ENCODE measurements at places on chromosomes 12 and 14. TPM values are rescaled to one million over a fixed set of nuclear protein-coding genes. Genes with fewer than 3 reads are reported as not detected.

The CLEC2A gene
- not detected for total RNA-seq

The TSPAN11 gene
- total RNA-seq = 9.6 TPM

DNA sequence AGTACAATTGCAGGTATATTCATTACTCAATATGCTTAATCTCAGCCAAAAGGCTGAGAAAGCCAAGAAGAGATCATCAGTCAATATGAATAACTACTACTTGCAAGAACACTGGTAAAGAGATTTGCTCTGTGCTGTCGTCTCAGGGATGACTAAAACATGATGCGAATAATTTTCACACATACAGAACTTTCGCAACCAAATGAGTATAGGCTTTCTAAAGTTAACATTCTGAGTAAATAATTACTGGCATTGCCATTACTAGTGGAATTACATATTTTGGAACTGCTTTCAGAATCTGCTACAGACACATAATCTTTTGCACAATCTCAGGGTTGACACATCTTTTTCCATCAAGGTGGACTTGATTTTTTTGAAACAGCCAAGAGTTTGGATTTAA is 24.7 kb downstream of the NCKAP1L start:
- H3K27me3 ChIP-seq = peaks cover 35% of the 10 kb centered on the region
- no peaks in the 10 kb centered on the region for H3K4me1 ChIP-seq
- no peak overlapping the region for H3K4me3 ChIP-seq
- no peaks in the 10 kb centered on the region for H3K36me3 ChIP-seq

GRCh38 chr12:3182426-3182825 is 105.2 kb downstream of the TSPAN9 start:
- peaks cover 4% of the 10 kb centered on the region for H3K4me1 ChIP-seq
- no peak for DNase-seq
- H3K27ac ChIP-seq = no peak overlapping the region
- H3K4me3 ChIP-seq = no peak overlapping the region
- no peaks in the 10 kb centered on the region for H3K36me3 ChIP-seq
- no peaks in the 10 kb centered on the region for H3K27me3 ChIP-seq

The PRICKLE1 gene
- 25.9 TPM for total RNA-seq

The LRRC9 gene
- 0.13 TPM for total RNA-seq

DNA sequence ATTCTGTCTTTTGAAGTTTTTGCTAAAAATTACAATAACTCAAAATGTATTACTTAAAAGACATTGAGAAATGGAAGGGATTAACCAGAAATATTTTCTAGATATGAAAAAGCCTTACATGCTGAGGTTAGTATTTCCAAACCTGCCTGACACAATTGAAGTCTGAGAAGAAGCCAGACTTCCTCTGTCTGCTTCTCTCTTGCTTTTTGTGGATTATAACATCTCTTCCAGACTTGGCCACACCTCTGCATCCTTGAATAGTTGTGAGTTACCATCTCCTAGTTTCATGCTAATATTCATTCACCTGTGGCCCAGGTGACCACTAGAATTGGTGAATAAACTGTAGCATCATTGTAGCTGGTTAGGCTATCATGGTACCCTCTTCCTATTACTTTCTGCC is 497.6 kb downstream of the SLC16A7 start:
- H3K27me3 ChIP-seq = no peaks in the 10 kb centered on the region
- H3K36me3 ChIP-seq = no peaks in the 10 kb centered on the region
- DNase-seq = no peak

DNA sequence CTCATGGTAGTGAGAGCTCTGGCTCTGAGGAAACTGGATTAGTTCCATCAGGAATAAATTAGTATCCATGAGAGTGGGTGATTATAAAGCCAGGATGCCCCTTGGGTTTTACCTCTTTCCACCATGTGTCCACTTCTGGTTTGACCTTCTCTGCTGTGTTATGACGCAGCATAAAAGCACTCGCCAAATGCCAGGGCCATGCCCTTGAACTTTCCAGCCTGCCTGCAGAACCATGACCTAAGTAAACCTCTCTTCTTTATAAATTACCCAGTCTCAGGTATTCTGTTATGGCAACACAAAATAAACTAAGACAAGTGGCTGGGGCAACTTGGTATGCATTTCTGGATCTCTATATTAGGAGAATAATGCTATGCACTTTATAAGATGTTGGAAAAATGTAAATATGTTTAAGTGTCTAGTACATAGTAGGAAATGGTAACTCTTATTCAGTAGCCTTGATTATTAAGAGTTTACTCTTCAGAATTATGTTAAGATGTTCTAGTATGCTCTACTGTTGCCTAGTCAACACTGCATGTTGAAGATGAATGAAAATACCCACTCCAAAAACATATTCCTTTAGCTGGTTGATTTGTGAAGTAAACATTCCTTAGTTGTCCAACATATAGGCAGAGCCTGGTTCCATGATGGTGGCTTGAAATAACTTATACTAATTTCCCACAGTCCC is 455.6 kb upstream of the TMPO start:
- H3K27me3 ChIP-seq = no peaks in the 10 kb centered on the region
- H3K27ac ChIP-seq = no peak overlapping the region
- peaks cover 6% of the 10 kb centered on the region for H3K4me1 ChIP-seq
- DNase-seq = no peak
- no peak overlapping the region for H3K4me3 ChIP-seq
- H3K36me3 ChIP-seq = no peaks in the 10 kb centered on the region

DNA sequence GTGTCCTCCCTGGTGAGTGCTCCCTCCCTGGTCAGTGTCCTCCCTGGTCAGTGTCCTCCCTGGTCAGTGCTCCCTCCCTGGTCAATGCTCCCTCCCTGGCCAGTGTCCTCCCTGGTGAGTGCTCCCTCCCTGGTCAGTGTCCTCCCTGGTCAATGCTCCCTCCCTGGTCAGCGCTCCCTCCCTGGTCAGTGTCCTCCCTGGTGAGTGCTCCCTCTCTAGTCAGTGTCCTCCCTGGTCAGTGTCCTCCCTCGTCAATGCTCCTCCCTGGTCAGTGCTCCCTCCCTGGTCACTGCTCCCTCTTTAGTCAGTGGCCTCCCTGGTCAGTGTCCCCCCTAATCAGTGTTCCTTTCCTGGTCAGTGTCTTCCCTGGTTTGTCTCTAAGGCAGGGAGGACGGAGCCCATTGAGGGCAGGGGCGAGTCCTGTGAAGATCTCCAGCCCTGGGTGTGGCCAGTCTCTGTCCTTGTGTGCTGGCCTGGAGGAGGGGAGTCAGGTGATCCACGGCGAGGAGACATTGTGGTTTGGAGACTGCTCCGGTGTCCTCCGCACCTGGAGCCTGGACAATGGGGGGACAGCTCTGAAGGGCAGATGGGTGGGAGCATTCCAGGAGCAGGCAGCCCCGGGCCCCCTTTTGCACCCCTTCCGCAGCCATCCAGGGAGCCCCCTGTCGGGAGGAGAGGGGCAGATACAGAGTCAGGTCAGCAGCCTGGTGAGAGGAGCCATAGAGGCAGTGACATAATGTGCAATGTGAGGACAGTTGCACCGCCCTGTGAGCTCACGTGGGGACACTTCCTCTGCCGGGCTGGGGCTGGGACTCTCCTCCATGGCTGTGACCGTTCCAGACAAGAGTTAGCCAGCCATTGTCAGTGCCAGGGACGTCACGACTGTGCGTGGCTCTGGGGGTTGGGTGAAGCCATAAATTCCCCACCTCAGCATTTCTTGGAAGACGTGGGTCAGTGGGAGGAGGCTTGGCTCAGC is 93.4 kb downstream of the ADGRD1 start:
- H3K4me1 ChIP-seq = no peaks in the 10 kb centered on the region
- H3K27ac ChIP-seq = no peak overlapping the region
- no peak for DNase-seq
- no peak overlapping the region for H3K4me3 ChIP-seq

DNA sequence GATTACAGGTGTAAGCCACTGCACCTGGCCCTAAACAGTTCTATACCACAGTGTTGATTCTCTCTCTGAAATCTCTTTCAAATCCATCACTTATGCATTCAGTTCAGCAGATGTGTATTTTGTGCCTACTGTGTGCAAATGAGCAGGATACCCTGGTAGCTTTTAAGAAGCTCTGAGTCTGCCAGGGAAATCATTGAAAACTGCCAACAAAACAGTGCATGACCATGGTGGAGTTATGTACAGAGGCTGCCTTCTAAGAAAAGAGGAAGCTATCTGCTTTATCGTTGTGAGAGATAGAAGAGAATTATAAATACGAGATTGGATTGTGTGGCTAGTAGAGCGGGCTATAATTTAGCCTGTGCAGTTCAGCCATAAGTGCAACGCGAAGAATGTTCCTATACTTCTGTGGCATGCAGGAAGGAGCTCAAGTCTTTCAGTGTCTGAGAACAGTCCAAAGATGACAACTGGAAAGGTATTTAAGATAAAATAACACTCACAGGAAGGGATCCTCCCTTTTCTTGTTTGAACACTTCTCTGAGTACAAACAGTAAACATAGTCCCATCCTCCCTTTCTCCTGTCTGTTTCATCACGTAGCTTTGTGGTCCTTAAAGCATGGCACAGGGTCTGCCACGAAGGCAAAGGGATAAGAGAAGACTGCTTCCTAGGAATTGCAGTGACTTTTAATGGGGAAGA is 4.3 kb downstream of the DIP2B start:
- DNase-seq = no peak
- H3K36me3 ChIP-seq = no peaks in the 10 kb centered on the region
- H3K27ac ChIP-seq = peak overlapping the region; percentile 57
- no peak overlapping the region for H3K4me3 ChIP-seq

The RPGRIP1 gene
- not detected for total RNA-seq

DNA sequence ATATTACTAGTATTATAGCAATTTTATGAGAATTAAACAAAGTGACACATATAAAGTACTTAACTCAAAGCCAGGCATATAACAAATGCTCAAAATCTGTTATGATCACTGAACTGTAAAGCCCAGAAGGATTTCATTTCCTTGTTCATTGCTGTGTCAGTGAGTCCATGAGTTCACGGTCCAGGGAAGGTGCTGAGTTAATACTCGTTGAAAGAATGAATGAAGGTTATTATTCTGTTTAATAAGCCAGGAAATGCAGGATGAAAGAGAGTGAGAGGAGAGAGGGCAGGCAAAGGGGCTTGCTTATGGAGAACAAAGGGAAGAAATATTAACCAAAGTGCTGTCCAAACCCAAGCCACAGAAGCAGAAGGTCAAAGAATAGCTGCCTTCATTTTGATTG is 40.2 kb upstream of the NT5DC3 start:
- H3K27me3 ChIP-seq = no peaks in the 10 kb centered on the region
- no peaks in the 10 kb centered on the region for H3K4me1 ChIP-seq
- DNase-seq = no peak
- H3K4me3 ChIP-seq = no peak overlapping the region

The DAO gene
- 0.90 TPM for total RNA-seq

DNA sequence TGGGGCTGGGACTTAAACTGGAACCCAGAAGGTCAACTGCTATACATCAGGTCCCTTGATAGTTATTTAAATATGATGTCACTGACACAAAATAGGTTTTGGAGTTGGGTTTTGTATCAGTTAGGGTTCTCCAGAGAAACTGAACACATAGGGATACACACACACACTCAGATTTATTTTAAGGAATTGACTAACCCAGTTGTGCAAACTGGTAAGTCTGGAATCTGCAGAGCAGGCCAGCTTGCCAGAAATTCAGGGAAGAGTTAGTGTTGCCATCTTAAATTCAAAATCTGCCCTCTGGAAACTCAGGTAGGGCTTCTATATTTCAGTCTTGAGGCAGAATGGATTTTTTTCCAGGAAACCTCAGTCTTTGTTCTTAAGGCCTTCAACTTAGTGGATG is 36.9 kb downstream of the MAPK1IP1L start:
- DNase-seq = no peak
- no peaks in the 10 kb centered on the region for H3K36me3 ChIP-seq
- H3K4me3 ChIP-seq = no peak overlapping the region
- no peak overlapping the region for H3K27ac ChIP-seq
- no peaks in the 10 kb centered on the region for H3K27me3 ChIP-seq

- no peaks in the 10 kb centered on the region for H3K27me3 ChIP-seq
- H3K4me1 ChIP-seq = peaks cover 10% of the 10 kb centered on the region
- H3K27ac ChIP-seq = no peak overlapping the region
- DNase-seq = no peak
These were observed 11.5 kb upstream of the EID3 start for GRCh38 chr12:104291867-104292524.

The WSCD2 gene
- 4.2 TPM for total RNA-seq

DNA sequence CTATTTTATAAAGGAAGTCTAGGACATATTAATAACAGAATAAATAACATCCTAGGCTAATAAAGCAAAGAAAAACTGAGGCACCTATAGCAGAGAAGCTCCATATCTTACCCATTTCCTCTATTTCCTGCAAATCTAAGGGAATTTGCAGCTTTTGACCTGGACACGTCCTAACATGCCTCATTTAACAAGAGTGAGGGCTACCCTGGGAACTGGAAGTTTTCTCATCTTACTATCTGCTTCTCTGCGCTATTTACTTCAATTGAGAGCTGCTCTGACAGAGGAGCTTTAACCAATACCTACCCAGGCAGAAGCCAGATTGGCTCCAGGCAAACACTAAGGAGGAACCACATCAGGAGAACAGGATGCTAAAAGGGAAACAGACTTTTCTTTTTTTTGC is 5.7 kb downstream of the YBX3 start:
- H3K4me3 ChIP-seq = no peak overlapping the region
- H3K27me3 ChIP-seq = no peaks in the 10 kb centered on the region
- H3K4me1 ChIP-seq = peaks cover 20% of the 10 kb centered on the region
- no peak for DNase-seq
- H3K36me3 ChIP-seq = no peaks in the 10 kb centered on the region

- no peak for DNase-seq
- H3K27ac ChIP-seq = no peak overlapping the region
These were observed 39.4 kb downstream of the CCNK start for GRCh38 chr14:99520571-99521081.

DNA sequence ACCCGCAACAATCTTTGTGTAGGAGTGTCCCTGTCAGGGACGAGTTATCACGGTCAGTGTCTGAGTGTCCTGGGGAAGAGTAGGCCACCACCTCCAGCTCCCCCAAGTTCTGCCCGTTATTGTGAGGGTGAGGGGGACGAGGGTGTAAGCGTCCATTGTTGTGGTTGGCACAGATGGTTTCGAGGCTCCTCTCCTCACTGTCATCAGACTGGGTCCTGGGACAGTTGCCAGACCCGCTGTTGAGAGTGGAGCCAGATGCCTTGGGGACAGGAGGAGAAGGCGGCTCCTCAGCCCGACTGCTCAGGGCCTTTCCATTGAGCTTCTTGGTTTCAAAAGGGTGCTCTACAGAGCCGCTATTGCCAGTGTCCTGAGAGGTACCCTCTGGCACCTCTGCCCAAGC is 74.9 kb upstream of the ACTN1 start:
- H3K27ac ChIP-seq = no peak overlapping the region
- no peaks in the 10 kb centered on the region for H3K36me3 ChIP-seq
- H3K27me3 ChIP-seq = no peaks in the 10 kb centered on the region
- no peak for DNase-seq
- H3K4me3 ChIP-seq = no peak overlapping the region

The ITPR2 gene
- 39.6 TPM for total RNA-seq

The ALX1 gene
- total RNA-seq = 3.9 TPM

Data from hepatocyte (in vitro differentiated cells).